ENCODE measurements at places on chromosomes 2 and 18. TPM values are rescaled to one million over a fixed set of nuclear protein-coding genes. Genes with fewer than 3 reads are reported as not detected.

Gene ALPP
- total RNA-seq, result not detected

Gene POTEI
- total RNA-seq, result not detected

Gene GCG
- not detected for total RNA-seq

Gene CCDC148
- total RNA-seq, result not detected

Gene MERTK
- total RNA-seq, result 1.0 TPM

Gene FLACC1
- total RNA-seq, result 0.84 TPM

Gene SP9
- not detected for total RNA-seq

Gene SEPTIN10
- total RNA-seq, result 2.9 TPM

Data from activated T-helper 2 cell treated with anti-CD3 and anti-CD28 coated beads, Interferon-gamma antibody, Interleukin-2, Interleukin-4, amounts not matched to agents 10 μg/mL and 5 μg/mL and 100 μg/mL, durations not matched to agents 14 hours and 24 hours and 36 hours (primary cell).